ENCODE measurements at places on chromosomes 11 and 22.

DNA sequence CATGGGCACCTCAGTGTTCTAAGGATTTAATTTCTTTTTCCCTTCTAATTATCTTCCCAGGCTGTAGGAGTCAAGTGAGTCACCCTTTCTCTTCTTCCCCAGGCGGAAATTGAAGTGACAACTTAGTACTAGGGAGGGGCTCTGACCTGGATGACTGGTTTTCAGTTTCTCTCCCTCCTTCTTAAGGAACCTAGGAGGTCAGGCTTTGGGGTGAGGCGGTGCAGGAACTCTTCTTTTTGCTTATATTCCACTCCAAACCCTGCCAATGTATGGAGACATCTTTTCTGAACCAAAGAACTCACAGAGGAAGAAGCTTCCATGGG is 12.6 kb downstream of the ZDHHC5 start:
- no peak for DNase-seq

GRCh38 chr11:93031386-93031785 is 61.9 kb downstream of the MTNR1B start:
- no peak for DNase-seq

DNA sequence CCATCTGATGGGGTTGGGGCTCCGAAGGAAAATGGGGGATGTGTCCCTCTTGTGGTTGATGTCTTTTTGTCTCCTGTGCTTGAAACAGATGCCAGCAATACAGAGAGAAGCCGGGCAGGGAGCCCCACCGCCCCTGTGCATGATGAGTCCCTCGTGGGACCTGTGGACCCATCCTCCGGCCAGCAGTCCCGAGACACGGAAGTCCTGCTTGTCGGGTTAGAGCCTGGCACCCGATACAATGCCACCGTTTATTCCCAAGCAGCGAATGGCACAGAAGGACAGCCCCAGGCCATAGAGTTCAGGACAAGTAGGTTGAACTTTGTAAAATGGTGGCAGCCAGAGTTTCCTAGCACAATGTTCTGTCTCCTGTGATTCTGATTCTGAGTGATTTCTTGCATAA is 91.7 kb upstream of the OR4B1 start:
- no peak for DNase-seq

GRCh38 chr22:40021401-40022000 is 26.7 kb downstream of the FAM83F start:
- no peak for DNase-seq

DNA sequence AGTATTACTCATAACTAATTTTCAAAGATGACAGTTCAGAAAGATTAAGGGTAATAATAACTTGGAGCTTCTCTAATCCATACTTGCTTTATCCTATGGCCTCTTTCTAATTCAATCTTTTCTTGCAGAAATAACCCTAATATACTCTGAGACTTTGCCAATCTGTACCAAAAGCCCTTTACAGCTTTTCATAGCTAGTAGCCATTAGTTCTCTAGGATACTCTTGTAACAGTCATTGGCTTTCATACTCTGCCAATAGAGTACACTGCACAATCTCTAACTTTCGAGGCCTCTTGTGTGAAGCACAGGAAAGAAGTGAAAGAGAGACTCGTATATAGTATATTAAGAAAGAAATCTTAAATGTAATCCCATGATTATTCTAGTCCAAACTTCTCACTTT is 38.1 kb downstream of the SLC36A4 start:
- DNase-seq = no peak

Measured in posterior vena cava (tissue), 2 donors.